Effector memory CD4-positive, alpha-beta T cell (primary cell): ENCODE measurements at places on chromosomes 3 and 15.
A peak's percentile ranks its signal among the peaks of the same experiment; 100 is the strongest.

- no peaks in the 10 kb centered on the region for H3K27me3 ChIP-seq
- no peak for DNase-seq
- H3K36me3 ChIP-seq = no peaks in the 10 kb centered on the region
- peaks cover 9% of the 10 kb centered on the region for H3K4me1 ChIP-seq
- no peak overlapping the region for H3K27ac ChIP-seq
- H3K4me3 ChIP-seq = no peak overlapping the region
These were observed 68.2 kb downstream of the HMCES start for GRCh38 chr3:129346695-129347457.

- H3K4me1 ChIP-seq = no peaks in the 10 kb centered on the region
- no peaks in the 10 kb centered on the region for H3K36me3 ChIP-seq
- H3K4me3 ChIP-seq = no peak within 1 kb of the TSS
- H3K27ac ChIP-seq = no peak within 1 kb of the TSS
These were observed at the start of gene LRRC15 for GRCh38 chr3:194369522-194370279. TSS of gene LRRC15 (minus strand) at chr3:194369743. CDS start at chr3:194361043, 8,700 bp downstream.

DNA sequence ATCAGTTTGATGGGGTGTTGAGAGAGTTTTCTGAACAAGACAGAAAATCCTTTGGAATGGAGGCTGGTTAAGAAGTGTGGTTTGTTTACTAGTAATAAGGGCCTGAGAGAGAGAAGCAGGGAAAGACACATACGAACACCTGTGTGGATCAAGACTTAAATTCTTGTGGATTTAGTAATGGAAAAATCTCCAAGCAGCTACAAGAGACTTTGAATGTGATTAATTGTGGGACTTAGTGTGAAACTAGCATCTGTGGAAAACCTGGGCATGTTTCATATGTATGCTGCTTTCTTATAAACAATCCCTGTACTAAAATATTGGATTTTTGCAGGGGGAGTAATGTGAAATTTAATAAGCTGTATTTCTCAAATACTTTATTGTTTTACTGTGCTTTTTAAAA, 399.1 kb downstream of the SI start:
- no peaks in the 10 kb centered on the region for H3K36me3 ChIP-seq
- H3K27ac ChIP-seq = no peak overlapping the region
- H3K4me1 ChIP-seq = no peaks in the 10 kb centered on the region
- no peak overlapping the region for H3K4me3 ChIP-seq

- no peaks in the 10 kb centered on the region for H3K4me1 ChIP-seq
- H3K36me3 ChIP-seq = no peaks in the 10 kb centered on the region
- no peak for DNase-seq
- no peaks in the 10 kb centered on the region for H3K27me3 ChIP-seq
These were observed 64.3 kb upstream of the LEKR1 start for GRCh38 chr3:156761713-156762451.

DNA sequence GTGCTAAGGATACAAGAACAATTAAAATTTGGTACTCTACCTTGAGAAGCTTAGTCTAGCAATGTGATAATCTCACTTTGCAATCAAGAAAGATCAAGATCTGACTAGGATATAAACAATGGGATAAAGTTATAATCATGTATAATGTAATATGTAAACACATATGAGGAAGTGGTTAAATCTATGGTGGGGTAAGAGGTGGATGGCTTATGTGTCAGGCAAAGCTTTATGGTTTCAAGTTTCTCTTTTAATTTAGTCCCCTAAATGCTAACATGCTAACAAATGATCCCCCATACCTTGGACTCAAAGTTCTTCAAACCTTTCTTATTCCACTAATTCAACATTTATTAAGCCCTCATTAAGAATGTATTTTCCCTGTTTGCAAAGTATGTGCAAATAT, 2.5 kb downstream of the RSL24D1 start:
- no peak for DNase-seq
- H3K27ac ChIP-seq = no peak overlapping the region
- peaks cover 35% of the 10 kb centered on the region for H3K36me3 ChIP-seq
- no peaks in the 10 kb centered on the region for H3K27me3 ChIP-seq
- peaks cover 22% of the 10 kb centered on the region for H3K4me1 ChIP-seq
- no peak overlapping the region for H3K4me3 ChIP-seq

DNA sequence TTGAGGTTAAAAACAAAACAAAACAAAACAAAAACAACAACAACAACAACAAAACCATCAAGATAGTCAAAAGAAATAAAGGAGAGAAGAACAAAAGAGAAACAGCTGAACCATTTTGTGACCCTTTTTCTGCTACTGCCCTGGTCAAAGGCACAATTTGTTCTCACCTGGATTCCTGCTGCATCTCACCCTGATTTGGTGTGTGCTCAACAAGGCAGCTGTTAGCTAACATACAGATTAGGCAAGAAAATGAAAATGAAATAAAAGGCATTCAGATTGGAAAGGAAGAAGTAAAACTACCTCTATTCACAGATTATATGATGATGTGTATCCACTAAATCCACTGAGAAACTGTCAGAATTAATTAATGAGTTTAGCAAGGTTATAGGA, 28.7 kb upstream of the XIRP1 start:
- H3K36me3 ChIP-seq = no peaks in the 10 kb centered on the region
- H3K4me1 ChIP-seq = no peaks in the 10 kb centered on the region
- no peak for DNase-seq
- H3K4me3 ChIP-seq = no peak overlapping the region

DNA sequence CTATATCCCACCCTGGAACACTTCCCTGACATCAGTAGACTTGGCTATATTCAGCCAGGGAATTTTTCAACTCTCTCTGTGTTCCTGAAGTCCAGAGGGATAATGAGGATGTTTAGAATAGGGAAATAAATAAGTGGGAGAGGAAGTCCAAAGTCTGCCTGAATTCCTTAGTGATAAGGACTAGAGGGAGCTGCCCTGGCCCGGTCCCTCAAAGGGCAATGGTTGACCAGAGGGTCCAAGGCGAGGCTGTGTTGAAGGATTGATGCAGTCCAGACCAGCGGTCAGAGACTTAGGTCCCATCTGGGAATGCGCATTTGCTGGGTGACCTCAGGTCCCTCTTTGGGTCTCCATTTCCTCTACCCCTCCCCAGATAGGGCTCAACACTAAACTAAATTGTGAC, 7.9 kb downstream of the VIPR1 start:
- peaks cover 9% of the 10 kb centered on the region for H3K36me3 ChIP-seq
- peaks cover 17% of the 10 kb centered on the region for H3K4me1 ChIP-seq
- no peak overlapping the region for H3K4me3 ChIP-seq
- no peaks in the 10 kb centered on the region for H3K27me3 ChIP-seq
- DNase-seq = no peak
- H3K27ac ChIP-seq = no peak overlapping the region

DNA sequence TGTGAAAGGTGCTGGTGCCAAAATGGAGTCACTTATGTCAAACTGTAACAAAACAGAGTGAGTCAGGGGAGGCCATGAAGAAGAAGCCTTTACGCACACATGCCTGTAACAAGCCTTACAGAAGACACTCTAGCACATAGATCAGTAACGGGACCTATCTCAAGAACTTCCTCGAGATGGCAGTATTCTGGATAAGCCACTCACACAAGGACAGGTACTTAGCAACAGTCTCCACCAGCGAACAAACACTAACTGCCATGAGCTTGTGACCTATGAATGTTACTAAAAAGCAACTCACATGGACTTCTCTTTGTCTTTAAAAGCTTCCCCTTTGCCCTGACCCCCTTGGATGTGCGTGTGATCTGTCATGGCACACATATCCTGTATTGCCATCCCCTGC, 235.1 kb downstream of the CD47 start:
- no peak for DNase-seq
- no peaks in the 10 kb centered on the region for H3K27me3 ChIP-seq

GRCh38 chr15:72801590-72802325, 18.2 kb upstream of the ADPGK start:
- no peak for DNase-seq
- no peak overlapping the region for H3K4me3 ChIP-seq
- H3K36me3 ChIP-seq = no peaks in the 10 kb centered on the region
- H3K4me1 ChIP-seq = peaks cover 5% of the 10 kb centered on the region
- H3K27me3 ChIP-seq = no peaks in the 10 kb centered on the region
- H3K27ac ChIP-seq = no peak overlapping the region

DNA sequence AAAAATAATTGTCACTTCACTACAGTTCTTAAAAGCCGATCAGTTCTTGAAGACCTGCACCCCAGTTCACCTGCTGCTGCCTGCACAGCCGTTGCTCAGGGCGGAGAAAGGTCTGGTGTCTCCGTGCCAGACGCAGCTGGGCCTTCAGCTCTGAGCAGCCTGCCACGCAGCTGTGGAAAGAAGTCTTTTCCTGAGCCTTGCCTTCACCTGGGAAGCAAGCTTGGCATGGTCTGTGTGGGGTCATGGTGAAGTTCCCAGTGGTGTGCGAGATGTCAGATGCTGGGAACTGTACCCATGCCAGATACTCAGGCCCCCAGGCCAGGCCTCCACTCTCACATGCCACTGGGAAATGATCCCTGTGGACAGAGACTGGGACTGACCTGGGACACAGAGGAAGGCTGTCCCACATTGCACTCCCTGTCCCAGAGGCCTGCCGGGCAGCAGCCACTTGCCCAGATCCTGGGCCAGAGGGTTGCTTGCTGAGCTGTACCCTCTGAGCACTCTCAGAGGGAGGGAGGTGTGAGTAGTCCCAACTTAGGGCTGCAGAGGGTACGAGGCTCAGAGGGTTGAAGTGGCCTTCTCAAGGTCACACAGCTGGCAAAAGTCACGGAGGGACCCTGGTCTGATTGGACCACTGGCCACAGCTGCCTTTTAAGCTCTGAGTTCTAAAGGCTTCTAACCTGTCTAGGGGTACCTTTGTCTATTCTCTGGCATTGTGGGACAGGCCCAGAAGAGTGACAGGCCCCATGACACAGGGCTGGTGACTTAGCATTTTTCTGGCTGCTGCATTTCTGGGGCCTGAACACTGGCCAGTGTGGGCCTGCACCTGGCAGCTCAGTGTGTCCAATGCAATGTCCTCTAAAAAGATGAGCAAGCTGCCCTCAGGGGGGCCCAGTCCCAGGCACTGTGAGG, 55.4 kb downstream of the KLF13 start:
- H3K27me3 ChIP-seq = no peaks in the 10 kb centered on the region
- DNase-seq = no peak
- H3K27ac ChIP-seq = peak overlapping the region; percentile 44

GRCh38 chr3:15404767-15405166, 22.6 kb downstream of the METTL6 start:
- peaks cover 4% of the 10 kb centered on the region for H3K36me3 ChIP-seq
- H3K4me3 ChIP-seq = no peak overlapping the region
- no peaks in the 10 kb centered on the region for H3K27me3 ChIP-seq
- H3K27ac ChIP-seq = no peak overlapping the region
- H3K4me1 ChIP-seq = peaks cover 9% of the 10 kb centered on the region

DNA sequence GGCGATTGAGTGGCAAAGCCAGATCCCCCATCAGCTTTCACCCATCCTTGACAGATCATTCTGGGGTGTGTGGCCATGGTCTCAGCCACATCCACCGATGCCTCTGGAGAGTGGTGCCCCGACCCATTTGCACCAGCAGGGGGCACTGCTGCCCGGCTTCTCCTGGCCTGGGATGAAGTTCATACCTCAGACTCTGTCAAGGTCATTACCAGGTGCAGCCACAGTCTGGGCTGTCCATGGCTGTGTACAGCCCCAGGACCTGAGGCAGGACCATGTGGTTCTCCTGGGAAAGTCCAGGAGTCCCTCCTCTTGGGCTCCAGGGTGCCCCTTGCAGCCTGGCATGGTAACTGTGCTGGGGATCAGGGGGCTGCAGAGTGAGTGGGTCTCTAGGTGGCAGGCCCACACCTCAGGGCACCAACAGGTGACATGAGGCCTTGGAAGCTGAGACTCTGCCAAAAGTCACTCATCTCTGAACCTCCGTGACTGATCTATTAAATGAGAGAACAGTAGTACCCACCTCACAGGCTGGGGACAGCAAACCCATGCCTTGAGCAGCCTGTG, 67.2 kb downstream of the CACNA2D2 start:
- no peak overlapping the region for H3K4me3 ChIP-seq
- peak; percentile 40 for DNase-seq
- no peak overlapping the region for H3K27ac ChIP-seq
- no peaks in the 10 kb centered on the region for H3K27me3 ChIP-seq

DNA sequence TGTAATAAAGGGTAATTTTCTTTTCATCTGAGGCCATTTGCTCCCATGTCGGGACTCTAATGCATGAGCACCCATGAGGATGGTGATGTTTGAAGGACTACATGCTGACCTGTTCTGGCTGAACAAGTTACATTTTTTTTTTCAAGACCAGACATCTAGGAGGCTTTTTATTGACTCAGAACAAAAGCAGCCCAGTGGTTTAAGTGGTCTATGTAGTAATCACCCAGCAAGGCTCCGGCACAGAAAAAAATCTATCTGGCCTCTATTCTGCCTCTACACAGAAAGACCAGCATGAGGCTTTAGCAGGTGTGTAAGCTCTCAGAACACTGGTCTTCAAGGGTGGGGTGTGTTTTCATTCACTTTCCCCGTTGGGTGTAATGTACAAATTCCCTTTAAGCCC, 95.1 kb upstream of the ZBED2 start:
- no peaks in the 10 kb centered on the region for H3K4me1 ChIP-seq
- no peaks in the 10 kb centered on the region for H3K27me3 ChIP-seq
- DNase-seq = no peak
- no peak overlapping the region for H3K4me3 ChIP-seq
- H3K36me3 ChIP-seq = no peaks in the 10 kb centered on the region

GRCh38 chr3:1072041-1072440, 20.8 kb upstream of the CNTN6 start:
- H3K4me3 ChIP-seq = no peak overlapping the region
- no peaks in the 10 kb centered on the region for H3K4me1 ChIP-seq
- no peak for DNase-seq
- H3K27ac ChIP-seq = no peak overlapping the region
- H3K27me3 ChIP-seq = no peaks in the 10 kb centered on the region
- H3K36me3 ChIP-seq = no peaks in the 10 kb centered on the region

- no peak overlapping the region for H3K27ac ChIP-seq
- H3K36me3 ChIP-seq = no peaks in the 10 kb centered on the region
- H3K27me3 ChIP-seq = no peaks in the 10 kb centered on the region
- no peaks in the 10 kb centered on the region for H3K4me1 ChIP-seq
- no peak overlapping the region for H3K4me3 ChIP-seq
- no peak for DNase-seq
These were observed 90.4 kb downstream of the MB21D2 start for GRCh38 chr3:192827208-192827607.
